Upper lobe of left lung (tissue), 6 donors: ENCODE measurements at places on chromosomes 11 and 22.

DNA sequence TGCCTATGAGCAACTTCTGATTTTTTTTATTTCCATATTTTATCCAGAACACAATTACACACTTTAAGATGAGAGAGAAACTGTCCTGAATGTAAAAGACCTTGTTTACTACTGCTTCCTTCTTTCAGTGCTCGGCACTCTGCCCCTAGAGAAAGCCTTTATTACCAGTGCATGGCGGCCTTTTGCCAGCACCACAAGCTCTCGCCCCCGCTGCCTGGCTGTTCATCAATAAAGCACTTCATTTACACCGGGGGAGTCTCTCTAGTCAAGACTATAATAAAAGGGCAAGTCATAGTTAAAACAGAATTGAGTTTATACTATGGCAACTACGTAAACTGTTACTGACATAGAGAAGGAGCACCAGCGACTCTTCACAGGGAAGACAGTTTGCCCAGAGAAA lies 259.5 kb downstream of the CADM1 start:
- no peak overlapping the region for H3K4me3 ChIP-seq
- H3K4me1 ChIP-seq, result no peaks in the 10 kb centered on the region
- no peaks in the 10 kb centered on the region for H3K36me3 ChIP-seq

- no peak overlapping the region for H3K27ac ChIP-seq
- DNase-seq, result no peak
- no peaks in the 10 kb centered on the region for H3K36me3 ChIP-seq
- H3K4me3 ChIP-seq, result no peak overlapping the region
- no peaks in the 10 kb centered on the region for H3K4me1 ChIP-seq
- no peaks in the 10 kb centered on the region for H3K27me3 ChIP-seq
Measured at GRCh38 chr11:108797578-108798100, 132.8 kb downstream of the DDX10 start.

DNA sequence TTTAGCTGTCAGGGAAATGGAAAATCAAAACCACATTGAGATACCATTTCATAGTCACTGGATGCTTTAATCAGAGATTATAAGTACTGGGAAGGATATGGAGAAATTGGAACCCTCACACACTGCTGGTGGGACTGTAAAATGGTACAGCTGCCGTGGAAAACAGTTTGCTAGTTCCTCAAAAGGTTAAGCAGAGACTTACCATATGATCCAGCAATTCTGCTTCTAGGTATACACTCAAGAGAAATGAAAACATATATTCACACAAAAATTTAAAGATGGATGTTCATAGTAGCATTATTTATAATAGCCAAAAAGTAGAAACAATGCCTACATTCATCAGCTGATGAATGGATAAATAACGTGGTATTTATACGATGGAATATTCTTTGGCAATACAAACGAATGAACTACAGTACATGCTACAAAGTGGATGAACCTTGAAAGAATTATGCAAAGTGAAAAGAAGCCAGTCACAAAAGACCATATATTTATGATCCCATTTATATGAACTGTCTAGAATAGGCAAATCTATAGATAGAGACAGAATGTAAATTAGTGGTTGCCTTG lies 23.0 kb downstream of the RNF121 start:
- no peaks in the 10 kb centered on the region for H3K4me1 ChIP-seq
- H3K36me3 ChIP-seq, result no peaks in the 10 kb centered on the region
- H3K4me3 ChIP-seq, result no peak overlapping the region
- H3K27me3 ChIP-seq, result no peaks in the 10 kb centered on the region
- no peak for DNase-seq
- no peak overlapping the region for H3K27ac ChIP-seq

- H3K4me3 ChIP-seq, result no peak overlapping the region
- no peaks in the 10 kb centered on the region for H3K4me1 ChIP-seq
- no peak overlapping the region for H3K27ac ChIP-seq
- H3K27me3 ChIP-seq, result no peaks in the 10 kb centered on the region
- no peaks in the 10 kb centered on the region for H3K36me3 ChIP-seq
Measured at GRCh38 chr11:38582756-38583155, 1984.7 kb upstream of the RAG2 start.

- H3K36me3 ChIP-seq, result no peaks in the 10 kb centered on the region
- no peak overlapping the region for H3K4me3 ChIP-seq
- DNase-seq, result no peak
- H3K4me1 ChIP-seq, result no peaks in the 10 kb centered on the region
- H3K27ac ChIP-seq, result no peak overlapping the region
Measured at GRCh38 chr11:91703042-91703441, 521.6 kb upstream of the FAT3 start.

DNA sequence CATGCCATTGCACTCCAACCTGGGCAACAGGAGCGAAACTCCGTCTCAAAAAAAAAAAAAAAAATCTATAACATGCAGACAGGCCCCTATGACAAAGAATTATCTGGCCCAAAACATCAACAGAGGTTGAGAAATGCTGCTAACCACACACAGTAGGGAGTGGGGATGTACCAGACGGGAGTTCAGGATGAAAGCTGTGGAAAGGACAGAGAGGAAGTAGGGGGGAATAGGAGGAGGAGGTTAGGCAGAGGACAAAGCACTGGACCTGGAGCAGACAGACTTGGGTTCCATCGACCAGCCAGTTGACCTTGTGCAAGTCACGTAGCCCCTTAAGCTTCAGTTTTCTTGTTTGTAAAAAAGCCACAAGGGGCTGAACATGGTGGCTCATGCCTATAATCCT lies 12.5 kb downstream of the LRP4 start:
- no peaks in the 10 kb centered on the region for H3K36me3 ChIP-seq
